GM12891 (cell line): ENCODE measurements at places on chromosomes 1 and 21.
A peak's percentile ranks its signal among the peaks of the same experiment; 100 is the strongest.

- DNase-seq, result no peak
Measured at GRCh38 chr1:173660306-173660705, 9.3 kb downstream of the ANKRD45 start.

DNA sequence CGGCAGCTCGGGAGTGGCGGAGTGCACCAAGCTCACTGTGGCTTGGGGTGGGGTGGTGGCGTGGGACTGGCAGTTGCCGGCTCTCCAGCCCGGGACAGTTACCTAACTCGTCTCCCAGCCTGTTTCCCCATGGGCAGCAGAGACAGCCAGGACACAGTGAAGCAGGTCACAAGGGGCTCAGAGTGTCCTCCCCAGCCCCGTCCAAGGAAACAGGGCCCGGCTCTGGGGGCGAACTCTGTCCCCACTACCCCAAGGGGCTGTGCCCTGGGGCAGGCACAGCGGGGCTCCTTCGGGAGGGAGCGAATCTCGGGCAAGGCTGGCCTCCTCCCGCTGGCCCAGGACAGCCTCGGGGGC is 759 bp downstream of the GPR157 start:
- no peak for DNase-seq

DNA sequence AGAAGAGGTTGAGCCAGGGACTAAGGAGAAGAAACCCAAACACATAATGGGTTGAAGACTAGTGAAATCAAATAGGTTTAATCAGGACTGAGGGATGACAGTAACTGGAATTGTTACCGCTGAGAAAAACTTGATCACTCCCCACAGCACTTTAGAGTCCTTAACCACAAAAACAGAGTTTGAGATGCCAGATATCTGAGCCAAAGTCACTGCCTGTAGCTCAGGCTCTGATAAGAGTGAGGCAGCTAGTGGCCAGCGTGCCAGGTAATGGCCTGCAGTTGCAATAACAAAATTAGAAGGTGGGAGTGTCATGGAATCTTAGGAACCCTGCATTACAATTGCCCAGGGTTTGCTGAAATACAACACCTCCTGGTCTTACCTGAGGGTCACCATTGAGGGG is 48.0 kb downstream of the PRKAB2 start:
- no peak for DNase-seq

- no peak for DNase-seq
Measured at GRCh38 chr1:183148599-183148998, 37.5 kb upstream of the LAMC2 start.

GRCh38 chr21:34790834-34791233 is 122.0 kb downstream of the CLIC6 start:
- no peak for DNase-seq

DNA sequence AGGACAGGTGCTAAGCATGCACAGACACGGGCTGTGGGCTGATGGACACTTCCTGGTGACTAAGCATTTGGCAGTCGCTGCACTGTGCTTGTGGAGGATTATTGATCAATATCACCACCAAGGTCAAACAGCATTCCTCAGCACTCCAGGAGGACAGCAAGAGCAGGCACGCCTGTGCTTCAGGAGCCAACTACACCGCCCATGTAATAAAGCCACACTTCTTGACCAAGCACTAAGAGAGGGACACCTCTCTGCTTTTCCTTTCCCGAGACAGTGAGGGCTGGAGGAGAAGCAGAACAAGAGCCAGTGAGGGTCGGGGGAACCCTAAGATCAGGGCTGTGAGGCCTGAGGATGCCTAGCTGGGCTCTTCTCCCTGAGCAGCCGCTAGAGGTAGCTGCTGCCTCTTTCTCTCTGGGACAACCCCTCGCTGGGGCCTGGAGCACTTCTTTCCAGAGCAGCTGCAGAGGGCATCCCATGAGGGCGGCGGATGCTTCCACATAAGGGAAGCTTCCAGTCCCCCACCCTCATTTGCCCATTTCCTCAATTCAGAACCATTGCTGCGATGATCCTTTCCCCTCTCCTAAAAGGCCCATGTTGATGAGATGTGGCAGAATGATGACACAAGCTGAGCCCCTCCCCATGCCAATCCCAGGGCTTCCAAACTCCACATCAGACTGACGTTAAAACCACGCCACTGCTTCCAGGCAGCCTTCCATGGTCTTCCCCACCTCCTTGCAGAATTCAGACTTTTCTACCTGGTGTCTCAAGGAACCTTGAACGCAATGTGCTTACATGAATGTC is 19.1 kb downstream of the RAB7B start:
- peak; percentile 49 for DNase-seq

GRCh38 chr1:23401313-23401712 is 23.2 kb downstream of the TCEA3 start:
- DNase-seq, result no peak

- DNase-seq, result no peak
Measured at GRCh38 chr1:182404781-182405180, 4.3 kb upstream of the TEDDM1 start.

DNA sequence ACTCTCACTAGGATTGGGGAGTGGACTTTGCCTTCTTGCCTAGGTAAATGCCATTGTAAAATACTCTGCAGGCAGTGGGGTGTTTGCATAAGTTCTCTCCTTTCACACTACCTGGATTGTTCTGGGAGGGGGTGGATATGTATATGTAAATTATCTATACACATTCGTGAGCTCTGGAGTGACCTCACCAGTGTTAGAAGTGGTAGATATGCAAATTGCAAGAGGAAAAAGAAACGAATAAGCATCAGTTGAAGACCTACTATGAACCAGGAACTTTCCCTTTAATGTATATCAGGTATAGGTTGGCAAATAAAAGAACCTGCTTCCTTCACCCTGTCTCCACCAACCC is 1.5 kb upstream of the ARHGEF11 start:
- no peak for DNase-seq

- DNase-seq, result no peak
Measured at GRCh38 chr1:12372180-12372579, 142.3 kb downstream of the VPS13D start.

DNA sequence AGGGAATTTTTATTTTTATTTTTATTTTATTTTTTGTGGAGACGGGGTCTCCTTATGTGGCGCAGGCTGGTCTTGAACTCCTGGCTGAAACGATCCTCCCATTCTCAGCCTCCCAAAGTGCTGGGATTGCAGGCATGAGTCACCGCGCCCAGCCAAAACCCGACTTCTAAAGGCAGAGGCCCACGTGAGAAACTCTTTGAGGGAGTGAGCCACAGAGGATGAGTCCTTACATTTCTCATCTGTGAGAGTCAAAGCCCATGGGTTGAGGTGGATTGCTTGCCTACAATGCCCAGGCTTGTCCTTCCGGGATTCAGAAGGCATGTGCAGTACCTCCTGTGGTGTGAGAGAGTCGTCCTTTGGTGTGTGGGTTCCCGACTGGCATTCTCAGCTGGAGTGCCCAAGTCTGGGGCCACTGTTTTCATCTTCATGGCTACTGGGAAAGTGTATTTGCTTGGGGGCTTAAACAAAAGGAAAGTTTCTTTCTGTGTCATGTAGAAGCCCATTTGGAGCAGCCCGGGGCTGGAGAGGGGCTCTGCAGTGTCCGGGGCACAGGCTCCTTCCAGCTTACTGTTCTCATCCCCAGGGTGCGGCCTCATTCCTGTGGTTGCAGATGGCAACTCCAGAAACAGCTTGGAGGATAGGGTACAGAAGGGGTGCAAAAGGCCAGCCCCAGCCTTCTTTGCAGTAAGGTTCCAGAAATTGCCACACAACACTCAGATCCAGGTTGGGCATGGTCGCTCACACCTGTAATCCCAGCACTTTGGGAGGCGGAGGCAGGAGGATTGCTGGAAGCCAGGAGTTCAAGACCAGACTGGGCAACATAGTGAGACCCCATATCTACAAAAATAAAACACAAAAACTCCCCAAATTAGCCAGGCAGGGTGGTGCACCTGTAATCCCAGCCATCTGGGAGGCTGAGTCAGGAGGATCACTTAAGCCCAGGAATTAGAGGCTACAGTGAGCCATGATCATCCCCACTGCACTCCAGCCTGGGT is 29.4 kb upstream of the CSF3R start:
- DNase-seq, result no peak

- no peak for DNase-seq
Measured at GRCh38 chr1:233544304-233544703, 69.6 kb upstream of the KCNK1 start.

GRCh38 chr21:37119421-37120218 is 46.6 kb downstream of the TTC3 start:
- DNase-seq, result no peak

GRCh38 chr1:198850196-198850595 is 211.4 kb downstream of the PTPRC start:
- DNase-seq, result no peak

DNA sequence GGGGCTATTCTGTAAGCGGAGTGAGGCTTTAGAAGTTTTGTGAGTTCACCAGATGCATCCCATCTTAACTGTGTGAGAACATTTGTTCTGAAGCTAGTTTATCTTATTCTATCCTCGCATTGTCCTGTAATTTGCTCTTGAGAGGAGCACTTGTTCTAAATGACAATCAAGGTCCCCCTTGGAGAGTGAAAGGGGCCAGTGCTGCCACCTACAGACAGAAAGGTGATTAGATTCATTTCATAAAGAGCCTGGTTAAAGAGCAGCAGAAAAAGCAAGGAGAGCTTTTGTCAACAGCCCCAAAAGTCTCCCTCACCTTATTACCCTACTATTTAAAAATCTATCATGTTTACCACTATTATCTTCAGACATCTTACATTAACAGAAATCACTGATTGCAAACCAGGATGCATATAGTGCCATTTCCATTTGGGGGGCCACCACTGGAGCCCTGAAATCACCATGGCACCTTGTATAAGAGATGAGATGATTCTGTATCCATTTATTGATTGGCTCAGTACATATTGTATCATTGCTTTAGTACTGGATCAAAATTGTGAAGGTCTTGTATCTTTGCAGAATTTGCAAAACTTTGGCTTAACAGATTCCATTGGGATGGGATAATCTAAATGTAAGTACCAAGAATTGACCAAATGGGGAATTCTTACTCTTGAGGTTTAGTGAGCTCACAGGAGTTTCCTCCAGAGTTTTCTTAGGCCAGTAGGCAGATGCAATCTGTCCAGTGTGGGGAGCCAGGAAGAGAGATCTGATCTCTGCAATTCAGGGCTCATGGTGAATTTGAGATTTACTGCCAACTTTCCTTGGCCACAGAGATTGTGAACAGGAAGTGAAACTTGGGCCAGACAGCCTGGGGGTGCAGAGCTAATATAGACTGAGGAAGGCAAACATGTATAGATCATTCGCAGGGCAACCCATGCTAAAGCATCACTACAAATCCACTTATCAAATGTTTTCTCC is 64.3 kb upstream of the TRABD2B start:
- peak; percentile 25 for DNase-seq

- DNase-seq, result no peak
Measured at GRCh38 chr21:37368541-37369279, 2.1 kb downstream of the DYRK1A start.

GRCh38 chr1:113684153-113684541 is 75.1 kb downstream of the PHTF1 start:
- DNase-seq, result no peak

GRCh38 chr1:153763365-153764225 is 11.6 kb upstream of the SLC27A3 start:
- no peak for DNase-seq

DNA sequence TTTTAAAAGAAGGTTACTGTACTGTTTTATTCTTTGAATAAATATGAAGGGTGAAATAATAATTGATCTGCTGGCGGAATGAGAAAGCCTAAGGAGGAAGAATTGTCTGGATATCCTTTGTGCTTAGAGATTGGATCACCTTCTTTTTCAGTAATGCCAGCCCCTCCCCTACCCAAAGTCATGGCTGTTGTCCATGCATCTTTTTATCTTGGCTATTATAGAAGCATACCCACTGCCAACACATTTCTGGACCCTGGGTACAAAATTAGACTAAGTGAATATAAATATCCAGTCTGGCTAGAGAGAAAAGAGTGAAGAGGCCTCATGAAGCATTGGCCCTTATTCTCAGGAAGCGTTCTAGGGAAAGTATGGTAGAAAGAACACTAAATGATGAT is 28.1 kb downstream of the AK4 start:
- no peak for DNase-seq

GRCh38 chr1:45952072-45952471 is 148.7 kb downstream of the MAST2 start:
- no peak for DNase-seq

- DNase-seq, result no peak
Measured at GRCh38 chr21:19830446-19830845, 1167.8 kb upstream of the NCAM2 start.

- DNase-seq, result no peak
Measured at GRCh38 chr1:230102046-230102445, 35.0 kb downstream of the GALNT2 start.

GRCh38 chr1:84923317-84923716 is 30.3 kb upstream of the LPAR3 start:
- no peak for DNase-seq

GRCh38 chr21:46517361-46517760 is 58.7 kb downstream of the DIP2A start:
- DNase-seq, result no peak

DNA sequence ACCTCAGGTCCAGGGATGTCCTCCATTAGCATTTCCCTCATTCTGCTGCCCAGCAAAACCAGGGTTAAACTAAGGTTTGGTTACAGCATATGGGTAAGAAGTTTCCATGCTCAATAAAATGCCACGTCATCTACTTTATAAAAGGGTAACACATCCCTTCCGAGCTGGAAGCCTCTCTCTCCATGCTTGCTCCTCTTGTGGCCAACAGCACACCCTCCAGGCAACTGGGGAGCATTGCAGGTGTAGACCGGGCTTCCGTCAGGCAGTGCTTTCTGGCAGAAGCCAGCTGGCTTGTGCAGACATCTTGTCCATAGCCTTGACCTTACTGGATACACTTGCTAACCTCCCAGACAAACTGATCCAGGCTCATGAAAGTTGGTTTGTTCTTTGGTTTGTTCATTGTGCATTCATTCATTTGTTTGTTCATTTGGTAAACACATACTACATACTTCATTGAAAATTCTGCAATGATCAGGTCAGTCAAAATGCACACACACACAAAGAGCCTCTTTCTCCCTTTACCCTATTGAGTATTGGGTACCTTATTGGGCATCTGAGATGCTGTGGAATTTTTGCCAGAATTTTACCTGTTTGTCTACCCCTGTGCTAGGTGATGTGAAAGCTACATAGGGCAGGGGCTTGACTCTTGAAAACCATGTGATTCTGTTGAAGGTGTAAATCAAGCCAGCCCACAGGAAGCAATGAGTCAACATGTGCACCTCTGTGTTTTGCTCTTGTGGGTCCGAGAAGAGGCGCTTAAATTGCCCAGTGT is 422.8 kb downstream of the CAMTA1 start:
- DNase-seq, result peak; percentile 36

DNA sequence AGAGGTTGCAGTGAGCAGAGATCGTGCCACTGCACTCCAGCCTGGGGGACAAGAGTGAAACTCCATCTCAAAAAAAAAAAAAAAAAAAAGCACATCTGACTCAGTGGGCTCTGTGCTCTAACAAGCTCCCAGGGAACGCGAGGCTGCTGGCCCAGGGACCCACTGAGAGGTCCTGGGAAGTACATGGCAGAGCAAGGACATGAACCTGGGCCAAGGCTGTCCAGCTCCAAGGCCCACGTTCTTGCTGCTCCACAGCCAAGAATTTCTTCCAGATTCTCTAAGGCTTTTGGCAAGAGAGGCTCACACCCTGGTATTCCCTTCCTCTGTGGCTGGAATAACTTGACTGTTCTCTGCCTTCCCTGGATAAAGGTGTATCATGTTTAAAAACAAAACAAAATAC is 15.4 kb upstream of the AGTRAP start:
- DNase-seq, result no peak
